ENCODE measurements at places on chromosomes 1 and 21. TPM values are rescaled to one million over a fixed set of nuclear protein-coding genes. Genes with fewer than 3 reads are reported as not detected.

- no peak for DNase-seq
These were observed 382.5 kb downstream of the MATN1 start for GRCh38 chr1:30340934-30341333.

- DNase-seq: peak; percentile 50
These were observed 18.5 kb downstream of the ETS2 start for GRCh38 chr21:38824124-38824822.

DNA sequence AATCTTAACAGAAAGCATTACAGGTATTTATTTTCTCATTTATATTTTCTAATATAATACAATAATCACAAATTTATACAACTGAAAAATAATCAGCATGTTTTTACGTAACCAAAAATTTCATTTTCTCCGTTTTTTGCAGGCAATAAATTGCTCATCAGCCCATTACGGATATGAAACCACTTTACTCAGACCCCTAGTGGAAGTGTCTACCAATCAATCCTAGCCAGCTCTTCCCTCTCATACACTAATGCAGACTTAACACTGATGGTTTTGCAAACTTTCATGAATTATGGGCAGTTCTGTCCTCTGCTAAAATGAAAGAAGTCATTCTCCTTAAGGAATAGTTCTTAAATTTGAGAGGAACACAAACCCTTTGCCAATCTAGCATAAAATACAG, 124.7 kb downstream of the EIF4G3 start:
- DNase-seq: no peak

GRCh38 chr1:112954017-112954650, 1.9 kb downstream of the SLC16A1 start:
- DNase-seq: no peak

DNA sequence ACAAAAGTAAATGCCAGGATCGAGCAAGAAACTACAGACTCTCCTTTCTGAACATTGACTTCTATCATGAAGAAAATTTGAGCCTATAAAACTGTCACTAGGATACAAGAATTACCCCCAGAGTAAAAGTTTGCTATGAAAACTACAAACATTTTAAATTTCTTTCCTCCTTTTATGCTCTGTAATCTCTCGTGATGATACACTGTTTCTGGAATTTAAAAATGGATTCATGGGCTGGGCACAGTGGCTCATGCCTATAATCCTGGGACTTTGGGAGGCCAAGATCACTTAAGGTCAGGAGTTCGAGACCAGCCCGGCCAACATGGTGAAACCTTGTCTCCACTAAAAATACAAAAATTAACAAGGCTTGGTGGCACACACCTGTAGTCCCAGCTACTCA, 181.3 kb downstream of the ZNF281 start:
- DNase-seq: no peak

- no peak for DNase-seq
These were observed 14.3 kb downstream of the ADAMTSL4 start for GRCh38 chr1:150563340-150564038.

DNA sequence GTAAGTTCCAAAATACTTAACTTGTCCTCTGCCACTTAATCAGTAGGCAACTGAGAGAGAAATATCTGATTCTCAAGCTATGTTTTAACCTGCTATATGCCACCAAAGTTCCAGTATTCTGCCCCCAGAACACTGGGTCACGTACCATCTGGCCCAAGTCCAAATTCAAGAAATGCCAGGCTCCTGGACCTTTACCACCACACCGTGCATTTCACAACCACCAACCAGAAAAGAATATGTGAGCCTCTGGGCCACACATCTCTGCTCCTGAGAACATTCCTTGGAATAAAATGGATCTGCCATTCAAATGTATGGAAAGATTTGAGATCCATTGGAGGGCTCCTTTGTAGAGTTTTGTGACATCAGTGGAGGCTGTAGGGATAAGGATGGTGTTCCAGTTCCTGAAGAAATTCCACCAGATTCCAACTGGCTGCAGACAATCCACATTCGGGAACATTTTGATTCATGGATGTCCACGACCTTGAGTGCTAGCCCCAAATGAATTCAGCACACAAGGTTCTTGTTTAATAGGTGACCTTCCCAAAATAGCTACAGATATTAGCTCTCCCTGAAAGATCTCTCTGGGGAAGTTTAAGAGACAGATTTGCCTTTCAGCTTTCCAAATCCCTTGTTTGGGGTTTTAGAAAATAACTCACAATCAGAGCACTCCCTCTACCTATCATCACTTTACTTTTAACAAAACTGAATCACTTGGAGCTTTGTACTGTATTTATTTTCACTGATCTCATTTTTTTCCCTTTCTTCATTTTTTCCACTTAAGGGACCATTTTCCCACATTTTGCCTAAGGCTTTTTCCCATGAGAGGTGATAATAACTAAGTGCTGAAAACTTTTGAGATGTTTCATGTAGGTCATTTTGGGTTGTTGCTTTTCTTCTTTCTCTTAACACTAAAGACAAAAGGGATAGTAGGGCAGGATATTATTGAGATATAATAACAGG, 128.4 kb upstream of the ZC3H11B start:
- no peak for DNase-seq

DNA sequence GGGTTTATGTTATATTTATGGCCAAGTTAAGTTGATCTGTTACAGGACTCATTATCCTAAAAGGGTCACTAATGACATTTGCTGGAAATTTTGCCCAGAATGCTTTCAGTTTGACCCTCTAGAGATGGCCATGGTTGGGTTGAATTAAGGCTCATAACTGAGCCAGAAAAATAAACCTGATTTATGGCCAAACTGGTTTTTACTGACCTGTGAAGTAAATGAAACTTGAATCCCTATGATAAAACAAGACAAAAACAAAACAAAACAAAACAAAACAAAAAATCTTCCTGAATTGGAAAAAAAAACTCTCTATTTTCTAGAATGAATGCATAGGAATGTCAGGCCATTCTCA, 72.5 kb upstream of the CLDN14 start:
- no peak for DNase-seq

- DNase-seq: no peak
These were observed 59.3 kb downstream of the H3-3A start for GRCh38 chr1:226121587-226122400.

GRCh38 chr1:214192825-214193643, 87.9 kb upstream of the SMYD2 start:
- DNase-seq: peak; percentile 27

DNA sequence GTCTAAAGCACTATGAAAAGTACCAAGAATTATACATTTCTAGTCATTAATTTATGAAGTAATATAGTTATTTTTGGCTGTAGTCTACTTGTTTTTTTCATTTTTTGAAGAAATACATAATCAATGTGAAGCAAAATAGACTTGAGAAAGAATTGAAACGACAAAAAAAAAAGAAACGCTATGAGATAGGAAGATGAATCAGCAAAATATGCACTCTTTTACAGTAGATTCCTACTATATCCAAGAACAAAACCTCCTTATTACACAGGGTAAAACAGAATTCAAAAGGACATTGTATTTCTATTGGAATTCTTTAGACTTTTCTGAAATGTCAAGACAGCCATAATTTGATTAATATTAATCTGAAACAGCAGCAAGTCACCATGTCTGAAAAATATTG, 25.6 kb upstream of the CCDC181 start:
- DNase-seq: no peak

GRCh38 chr1:60600532-60600931, 481.8 kb upstream of the NFIA start:
- DNase-seq: no peak

DNA sequence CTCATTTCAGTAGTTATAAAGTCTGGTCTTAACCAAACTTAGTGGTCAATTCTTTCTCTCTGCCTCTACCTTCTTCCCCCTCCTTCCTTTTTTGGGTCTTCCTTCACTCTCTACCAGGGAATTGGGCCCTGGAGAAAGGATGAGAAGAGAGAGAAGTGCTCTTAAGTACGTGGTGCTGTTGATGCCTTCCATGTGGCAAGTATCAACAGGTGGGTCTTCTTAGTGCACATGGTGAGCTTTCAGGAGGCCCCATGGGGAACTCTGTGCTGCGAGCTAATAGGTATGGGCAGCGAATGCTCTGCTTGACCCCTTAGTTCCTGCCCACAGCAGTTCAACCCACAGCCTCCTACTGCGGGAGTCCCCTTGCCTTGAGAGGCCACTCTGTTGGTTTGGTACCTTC, 39.4 kb upstream of the LMX1A start:
- DNase-seq: no peak

DNA sequence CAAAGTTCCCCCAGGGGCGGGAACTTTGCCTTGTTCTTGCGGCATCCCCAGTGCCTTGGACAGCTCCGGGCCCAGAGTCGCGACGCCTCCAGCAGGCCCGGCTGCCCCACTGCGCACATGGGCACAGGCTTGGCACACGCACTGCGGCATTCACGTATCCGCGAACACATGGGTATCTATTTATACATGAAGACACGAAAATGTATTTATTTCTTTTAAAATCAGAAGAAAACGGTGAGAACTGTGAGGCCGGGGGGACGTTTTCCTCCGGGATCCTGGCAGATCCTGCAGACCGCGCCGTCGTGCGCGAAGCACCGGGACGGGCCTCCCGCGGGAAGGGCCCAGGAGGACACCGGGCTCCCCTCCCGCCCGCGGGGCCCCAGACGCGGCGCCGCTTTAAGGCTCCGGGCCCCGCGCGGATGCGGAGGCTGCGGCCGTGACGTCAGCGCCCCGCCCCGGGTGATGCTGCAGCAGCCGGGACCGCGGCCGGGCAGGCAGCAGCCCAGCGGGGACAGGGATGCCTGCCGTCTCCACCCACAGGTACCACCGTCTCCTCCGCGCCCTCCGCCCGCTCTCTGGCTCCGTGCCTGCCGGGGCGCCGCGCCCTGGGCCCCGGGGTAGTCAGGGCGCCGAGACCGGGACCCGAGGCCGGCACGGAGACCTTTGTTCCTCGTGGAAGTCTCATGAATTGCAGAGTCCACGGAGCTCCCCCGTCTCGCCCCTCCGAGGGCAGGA, at the start of gene SLC45A1:
Gene SLC45A1, plus strand, starts transcription at position 468 of the 735 bp plus-strand sequence. CDS start 6,216 bp downstream, outside the sequence.
- DNase-seq: peak; percentile 53

DNA sequence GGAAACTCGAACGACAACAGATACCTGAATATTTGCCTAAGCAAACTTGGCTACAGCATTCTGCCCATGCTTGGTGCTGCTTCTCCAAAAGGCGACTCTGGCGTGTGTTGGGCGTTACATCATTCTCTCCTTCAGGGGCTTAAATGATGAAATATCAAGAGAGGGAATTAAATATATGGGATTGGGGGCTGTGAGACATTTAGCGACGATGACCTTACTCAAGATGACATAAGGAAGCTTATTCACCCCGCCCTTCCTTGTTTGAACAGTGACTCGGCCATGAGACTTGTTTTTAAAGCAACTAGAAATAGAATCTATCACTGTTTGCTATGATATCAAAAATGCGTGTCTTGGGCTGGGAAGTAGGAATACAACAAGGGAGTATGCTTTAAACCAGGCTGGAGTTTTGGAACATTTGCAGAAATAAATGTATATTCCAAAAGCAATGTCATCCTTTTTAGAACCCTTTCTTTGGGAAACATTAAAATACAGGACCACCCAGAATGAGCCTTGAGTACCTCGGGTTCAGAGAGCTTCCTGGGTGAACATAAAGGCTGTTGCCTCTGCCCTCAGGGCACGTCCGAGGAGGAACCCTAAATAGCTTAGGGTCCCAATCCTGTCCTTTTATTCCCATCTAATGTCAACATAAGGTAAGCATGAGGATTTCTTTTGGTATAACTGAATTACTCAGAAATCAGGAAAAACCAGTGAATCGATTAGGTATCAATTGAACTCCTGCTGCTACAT, 123.3 kb upstream of the SLC45A1 start:
- no peak for DNase-seq

DNA sequence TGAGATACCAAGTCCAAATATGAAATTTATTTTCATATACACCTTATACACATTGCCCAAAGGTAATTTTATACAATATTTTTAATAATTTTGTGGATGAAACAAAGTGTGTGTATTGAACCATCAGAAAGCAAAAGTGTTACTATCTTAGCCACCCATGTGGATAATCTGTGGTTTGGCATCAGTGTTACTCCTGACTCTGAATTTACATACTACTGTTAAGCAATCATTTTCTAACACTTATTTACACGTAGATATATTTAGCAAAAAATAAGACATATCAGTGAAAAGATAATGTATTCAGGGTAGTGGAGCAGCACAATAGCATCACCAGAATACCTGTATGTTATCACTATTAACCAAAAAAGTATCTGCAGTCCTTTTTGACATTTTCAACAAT, 23.8 kb downstream of the DENND2D start:
- DNase-seq: no peak

DNA sequence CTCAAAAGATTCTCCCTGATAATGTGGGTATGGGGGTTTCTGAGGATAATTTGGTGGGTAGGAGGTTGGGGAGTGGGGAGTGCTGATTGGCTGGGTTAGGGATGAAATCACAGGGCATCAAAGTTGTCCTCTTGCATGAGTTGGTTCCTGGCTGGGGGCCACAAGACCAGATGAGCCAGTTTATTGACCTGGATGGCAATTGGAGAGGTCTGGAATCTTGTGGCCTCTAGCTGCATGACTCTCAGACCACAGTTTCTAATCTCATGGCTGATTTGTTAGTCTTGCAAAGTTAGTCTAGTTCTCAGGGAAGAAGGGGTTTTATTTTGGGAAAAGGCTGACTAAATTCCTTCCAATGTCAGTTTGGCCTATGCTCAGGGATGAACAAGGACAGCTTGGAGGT, 3.3 kb upstream of the GBP1 start:
- DNase-seq: no peak

GRCh38 chr21:27645285-27645684, 678.4 kb upstream of the ADAMTS5 start:
- DNase-seq: no peak

- DNase-seq: no peak
These were observed 6.4 kb downstream of the SSBP3 start for GRCh38 chr1:54399765-54400164.

AIRE gene
- not detected for total RNA-seq

IFI44 gene
- total RNA-seq: 2.7 TPM

S100A4 gene
- 102 TPM for total RNA-seq

LRRC38 gene
- 5.0 TPM for total RNA-seq

CDCA8 gene
- 0.46 TPM for total RNA-seq

ANKRD45 gene
- not detected for total RNA-seq

KCNE1 gene
- 0.22 TPM for total RNA-seq

CRNN gene
- not detected for total RNA-seq

OR2T11 gene
- total RNA-seq: not detected

CATSPERE gene
- 0.49 TPM for total RNA-seq

LRRC71 gene
- not detected for total RNA-seq

CLCA4 gene
- not detected for total RNA-seq

CSMD2 gene
- total RNA-seq: 0.09 TPM

SPRR2B gene
- total RNA-seq: not detected
